ENCODE measurements at places on chromosomes 16 and 17.

DNA sequence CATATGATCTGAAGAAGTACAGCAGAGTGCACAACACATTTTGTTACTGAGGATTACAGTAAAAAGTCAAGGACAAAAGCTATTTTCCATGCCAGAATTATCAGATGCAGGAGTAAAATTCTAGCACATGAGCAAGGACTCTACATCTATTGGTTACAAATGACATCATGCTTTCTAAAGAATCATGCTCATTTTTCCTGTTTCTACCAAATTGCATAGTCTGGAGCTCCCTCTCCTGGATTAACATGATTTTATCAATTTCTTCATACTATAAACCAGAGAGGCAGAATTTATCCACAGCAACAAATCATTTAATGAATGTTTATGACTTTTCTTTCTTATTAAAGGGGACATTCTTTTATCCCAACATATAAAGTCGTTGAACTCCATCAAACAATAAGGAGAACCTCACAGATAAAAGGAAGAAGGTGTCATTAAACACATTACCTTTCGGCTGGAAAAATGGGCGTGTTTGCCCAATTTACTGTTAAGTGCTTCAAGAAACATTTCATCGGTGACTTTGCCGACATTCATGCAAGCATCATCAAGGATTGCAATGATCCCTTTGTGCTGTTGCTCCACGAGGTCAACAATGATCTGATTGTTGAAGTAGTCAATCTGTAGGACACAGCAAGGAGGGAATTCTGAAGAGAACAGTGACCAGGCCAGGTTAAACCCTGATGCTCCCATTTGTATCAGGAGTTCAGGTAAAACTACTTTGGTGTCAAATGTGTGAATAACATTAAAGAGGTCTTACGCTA lies 121.7 kb downstream of the MYO1D start:
- no peak for DNase-seq

DNA sequence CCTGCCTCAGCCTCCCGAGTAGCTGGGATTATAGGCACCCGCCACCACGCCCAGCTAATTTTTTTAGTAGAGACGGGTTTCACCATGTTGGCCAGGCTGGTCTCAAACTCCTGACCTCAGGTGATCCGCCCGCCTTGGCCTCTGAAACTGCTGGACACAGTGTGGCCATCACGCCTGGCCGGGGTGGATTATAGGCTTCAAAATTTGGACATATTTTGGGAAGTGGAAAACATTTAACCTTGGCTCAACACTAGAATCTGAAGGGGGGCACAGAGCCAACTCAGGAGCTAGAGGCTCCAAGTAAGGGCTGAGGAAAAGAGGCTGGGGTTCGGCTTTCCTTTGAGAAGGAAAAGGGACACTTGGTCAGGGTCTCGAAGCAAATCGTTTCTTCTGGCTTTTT lies 2.2 kb upstream of the CDK5R1 start:
- no peak for DNase-seq

DNA sequence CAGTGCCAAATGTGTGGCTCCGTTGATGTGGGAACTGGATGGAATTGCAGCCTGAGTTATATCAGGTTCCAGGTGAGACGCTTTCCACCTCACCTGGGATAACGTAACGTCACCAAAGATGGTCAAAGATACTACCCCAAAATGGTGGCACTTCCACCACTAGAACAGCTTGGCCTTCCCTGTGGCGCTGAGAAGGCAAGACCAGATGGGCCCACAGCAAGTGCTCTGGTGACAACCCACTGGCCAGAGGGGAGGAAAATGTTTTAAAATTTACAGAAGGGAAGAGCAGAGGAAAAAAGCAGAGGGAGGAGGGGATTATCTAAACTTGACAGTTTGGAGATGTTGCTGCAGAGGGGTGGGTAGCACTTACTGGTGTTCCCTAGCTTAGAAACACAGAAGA lies 7.5 kb upstream of the ITGA2B start:
- no peak for DNase-seq

DNA sequence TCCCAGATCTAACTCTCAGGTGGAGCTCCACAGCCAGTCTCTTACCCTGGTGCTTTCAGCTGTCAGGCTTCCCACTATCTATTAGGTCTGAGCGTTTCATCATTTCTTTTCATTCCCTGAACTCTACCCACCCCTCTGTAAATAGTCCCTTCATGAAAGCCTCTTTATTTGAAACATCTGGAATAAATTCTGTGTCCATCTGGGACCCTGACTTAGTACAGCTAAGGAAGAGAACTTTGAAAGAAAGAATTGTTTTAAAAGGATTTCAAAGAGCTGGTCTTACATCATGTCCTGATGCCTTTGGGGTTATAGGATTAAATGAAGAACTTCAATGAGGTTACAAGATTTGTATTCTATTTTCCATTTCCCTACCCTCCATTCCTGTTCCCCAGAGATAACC lies 388.5 kb upstream of the CA10 start:
- no peak for DNase-seq

DNA sequence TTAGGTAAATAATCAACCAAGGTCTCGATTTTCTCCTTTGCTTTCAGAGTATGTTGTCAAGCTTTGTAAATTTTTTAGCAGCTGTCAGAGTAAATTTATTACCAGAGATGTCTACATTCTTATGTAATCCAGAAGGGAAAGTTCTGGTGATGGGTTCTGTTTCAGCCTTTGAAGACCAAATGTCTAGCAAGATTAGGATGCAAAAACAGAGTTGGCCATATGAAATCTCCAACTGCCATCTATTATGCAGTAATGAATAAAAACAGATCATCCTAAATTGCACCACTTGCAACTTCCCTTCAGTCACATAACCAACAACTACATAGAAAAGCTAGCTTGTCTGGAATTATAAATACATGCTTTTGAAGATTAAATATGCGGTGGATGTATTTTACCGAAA lies 826.8 kb upstream of the KIF2B start:
- DNase-seq = no peak

GRCh38 chr17:79212149-79213087 lies 137.8 kb downstream of the ENGASE start:
- no peak for DNase-seq

DNA sequence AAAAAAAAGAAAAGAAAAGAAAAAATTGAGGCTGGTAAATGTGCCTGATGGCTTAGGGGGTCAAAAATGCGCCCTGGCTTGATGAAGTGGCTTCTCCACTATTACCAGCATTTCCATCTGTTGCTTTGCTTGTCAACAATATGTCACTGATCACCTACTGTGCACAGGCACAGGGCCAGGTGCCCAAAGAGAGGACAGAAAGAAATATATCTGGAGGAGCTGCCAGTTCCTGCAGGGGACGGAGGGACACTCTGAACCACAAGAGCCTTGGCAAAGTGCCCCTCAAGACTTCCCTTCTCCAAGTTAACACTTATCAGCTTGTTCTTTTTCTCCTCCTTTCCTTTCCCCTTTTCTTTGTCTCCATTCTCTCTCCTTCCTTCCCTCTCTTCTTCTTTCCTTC lies 34.7 kb downstream of the GINS3 start:
- DNase-seq = no peak
